Left kidney (tissue), 8 donors: ENCODE measurements at places on chromosomes 3 and 15.

DNA sequence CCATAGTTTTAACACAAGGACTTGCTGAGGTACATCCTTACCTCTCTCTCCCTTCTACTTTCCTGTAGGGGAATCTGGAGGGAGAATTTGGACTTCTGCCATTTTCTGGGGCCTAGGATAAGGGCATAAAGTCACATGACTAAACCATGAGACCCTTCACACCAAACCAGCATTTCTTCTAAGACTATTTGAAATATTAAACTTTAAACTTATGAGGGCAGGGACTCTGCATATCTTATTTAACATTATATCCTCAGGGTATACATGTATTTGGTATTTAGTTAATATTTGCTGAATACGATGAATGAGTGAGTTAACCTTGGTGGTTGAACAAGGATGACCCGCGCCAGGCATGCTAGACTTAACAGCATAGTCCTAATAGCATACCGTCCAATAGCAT lies 63.4 kb downstream of the USP13 start:
- DNase-seq, result no peak

DNA sequence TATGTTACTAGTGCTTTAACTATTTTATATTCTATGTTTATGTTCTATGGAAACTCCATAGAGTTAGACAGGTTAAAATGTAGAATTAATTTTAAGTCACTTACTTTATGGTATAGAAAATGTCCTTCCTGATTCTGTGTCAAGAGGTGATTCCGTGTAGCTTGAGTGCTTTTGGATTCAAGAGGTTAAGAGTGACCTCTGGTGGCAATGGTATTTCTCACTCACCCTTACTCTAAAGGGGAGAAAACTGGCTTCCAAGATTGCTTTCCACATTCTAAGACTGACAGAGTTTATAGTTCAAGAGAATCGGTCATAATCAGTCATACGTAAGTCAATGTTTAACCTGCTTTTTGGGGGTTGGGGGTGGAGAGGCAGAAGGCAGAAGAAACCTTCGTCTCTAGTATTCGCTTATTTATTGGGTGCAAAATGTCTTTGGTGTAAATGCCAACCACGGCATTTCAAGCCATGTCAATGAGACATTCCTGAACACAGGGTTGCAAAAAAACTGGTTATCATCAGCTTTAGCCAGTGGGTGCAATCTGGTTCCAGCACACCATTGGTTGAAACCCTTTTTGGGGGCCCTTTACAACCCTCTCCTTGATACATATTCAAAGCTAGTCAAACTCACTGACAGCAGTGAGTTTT lies 92.0 kb upstream of the VGLL3 start:
- DNase-seq, result peak; percentile 57

- no peak for DNase-seq
Measured at GRCh38 chr3:45534632-45535031, 59.9 kb upstream of the LIMD1 start.

- DNase-seq, result no peak
Measured at GRCh38 chr3:5186089-5186857, 1.2 kb upstream of the EDEM1 start.

DNA sequence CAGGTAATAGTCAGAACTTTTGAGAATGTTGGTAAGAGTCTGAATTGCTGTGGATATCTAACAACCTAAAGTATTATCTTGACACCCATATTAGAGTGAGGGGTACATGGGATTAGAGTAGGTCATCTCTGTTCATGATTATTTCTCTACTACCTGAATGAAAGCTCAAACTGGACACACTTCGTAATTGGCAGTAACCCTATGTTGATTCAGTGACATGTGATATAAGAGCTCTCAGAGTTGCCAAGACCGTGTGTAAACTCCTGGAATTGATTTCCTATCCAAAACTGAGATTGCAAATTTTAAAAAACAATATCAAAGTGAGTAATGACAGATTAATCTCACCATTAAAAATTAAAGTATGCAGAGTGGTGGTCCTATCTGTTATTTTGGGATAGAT lies 214.8 kb upstream of the ARHGEF26 start:
- no peak for DNase-seq

GRCh38 chr3:73586190-73586589 lies 38.6 kb downstream of the PDZRN3 start:
- DNase-seq, result no peak

DNA sequence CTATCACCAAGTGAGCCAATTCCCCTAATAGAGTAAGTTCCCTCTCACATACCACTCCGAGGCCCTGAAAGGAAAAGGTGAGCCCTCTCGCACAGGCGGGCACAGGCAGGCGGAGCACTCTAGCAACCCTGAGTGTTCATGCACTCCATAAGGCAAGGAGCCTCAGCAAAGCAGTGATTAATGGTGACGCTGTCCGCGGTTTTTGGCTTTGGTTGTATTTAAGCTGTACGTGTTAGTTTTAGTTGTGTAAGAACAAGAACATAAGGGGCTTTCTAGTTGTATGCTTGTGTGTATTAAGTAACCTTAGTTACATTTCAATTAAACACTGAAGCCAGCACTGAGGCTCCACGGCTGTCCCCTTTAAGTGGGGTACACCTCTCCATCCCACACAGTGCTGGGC lies 33.1 kb downstream of the KLHL25 start:
- DNase-seq, result no peak

DNA sequence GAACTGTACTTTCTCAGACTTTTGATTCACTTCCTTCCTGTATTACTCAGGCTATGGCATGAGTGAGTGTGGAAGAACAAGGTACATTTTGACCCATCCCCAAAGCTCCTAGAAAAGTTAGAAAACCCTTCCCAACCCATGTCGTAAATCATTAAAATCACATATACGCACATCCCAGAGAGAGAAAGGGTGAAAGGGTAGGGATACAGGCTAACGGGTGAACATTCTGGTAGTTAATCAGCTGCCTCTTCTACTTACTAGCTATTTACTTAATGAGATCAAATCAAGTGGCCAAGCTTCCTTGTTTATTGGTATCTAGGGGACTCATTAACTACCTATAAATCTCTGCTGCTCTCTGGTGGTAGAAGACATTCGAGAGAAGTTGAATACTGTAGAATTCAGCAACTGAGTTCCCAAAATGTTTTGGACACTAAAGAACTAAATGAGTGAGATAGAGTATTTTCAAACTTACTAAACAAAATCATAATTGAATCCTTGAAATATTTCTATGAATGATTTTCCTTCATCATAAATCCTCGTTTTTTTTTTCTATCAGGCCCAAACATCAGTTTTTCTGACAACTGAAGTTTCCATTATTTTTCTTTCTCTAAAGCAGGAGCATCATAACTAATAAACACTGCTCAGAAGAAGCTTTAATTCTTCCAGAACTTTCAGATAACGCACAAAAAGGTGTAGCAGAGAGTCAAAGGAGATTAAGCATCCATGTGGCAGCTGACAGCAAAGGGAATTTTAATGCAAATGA lies 124.2 kb downstream of the IMPG2 start:
- DNase-seq, result peak; percentile 70

DNA sequence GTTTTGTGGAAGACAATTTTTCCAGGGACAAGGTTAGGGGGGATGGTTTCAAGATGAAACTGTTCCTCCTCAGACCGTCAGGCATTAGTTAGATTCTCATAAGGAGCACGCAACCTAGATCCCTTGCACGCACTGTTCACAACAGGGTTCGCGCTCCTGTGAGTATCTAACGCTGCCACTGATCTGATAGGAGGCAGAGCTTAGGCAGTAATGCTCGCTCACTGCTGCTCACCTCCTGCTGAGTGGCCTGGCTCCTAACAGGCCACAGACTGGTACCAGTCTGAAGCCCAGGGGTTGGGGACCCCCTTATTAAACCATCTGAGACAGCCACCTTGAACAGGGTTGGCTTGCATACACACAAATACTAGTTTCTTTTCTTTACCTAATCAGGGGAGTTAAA lies 13.5 kb upstream of the IMPG2 start:
- DNase-seq, result no peak

DNA sequence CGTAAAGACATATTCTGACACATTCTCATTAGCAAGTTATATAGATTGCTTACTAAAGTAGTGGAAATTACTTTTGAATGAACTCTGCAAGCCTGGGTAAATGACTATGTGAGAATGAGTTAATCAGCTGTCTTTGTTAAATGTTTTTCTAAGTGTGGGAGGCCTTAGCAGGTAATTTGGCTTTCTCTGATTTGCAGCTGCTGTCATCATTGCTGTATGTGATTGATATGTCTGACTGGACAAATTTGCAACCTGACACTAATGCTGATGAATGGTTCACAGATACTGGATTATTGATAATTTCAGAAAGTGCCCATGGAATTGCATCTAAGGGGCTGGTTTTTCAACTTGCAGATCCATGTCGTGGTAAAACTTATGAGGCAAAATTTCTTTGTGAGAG lies 372.2 kb upstream of the SGO1 start:
- no peak for DNase-seq

DNA sequence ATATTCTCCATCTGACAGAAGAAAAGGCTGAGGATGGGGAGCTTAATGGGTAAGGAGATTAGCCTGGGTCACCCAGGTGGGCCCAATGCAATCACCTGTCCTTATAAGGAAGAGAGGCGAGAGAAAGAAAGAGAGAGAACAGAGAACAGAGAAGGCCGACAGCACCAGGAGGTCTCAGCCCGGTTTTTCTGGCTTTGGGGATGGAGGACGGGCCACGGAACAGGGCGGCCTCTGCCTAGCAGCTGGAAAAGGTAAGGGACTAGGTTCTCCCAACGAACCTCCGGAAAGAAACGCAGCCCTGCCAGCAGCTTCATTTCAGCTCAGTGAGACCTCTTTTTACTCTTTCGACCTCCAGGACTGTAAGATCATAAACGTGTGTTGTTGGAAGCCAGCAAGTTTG lies 196.0 kb upstream of the LYSMD4 start:
- no peak for DNase-seq

- DNase-seq, result no peak
Measured at GRCh38 chr15:76114561-76114960, 54.8 kb downstream of the TMEM266 start.

DNA sequence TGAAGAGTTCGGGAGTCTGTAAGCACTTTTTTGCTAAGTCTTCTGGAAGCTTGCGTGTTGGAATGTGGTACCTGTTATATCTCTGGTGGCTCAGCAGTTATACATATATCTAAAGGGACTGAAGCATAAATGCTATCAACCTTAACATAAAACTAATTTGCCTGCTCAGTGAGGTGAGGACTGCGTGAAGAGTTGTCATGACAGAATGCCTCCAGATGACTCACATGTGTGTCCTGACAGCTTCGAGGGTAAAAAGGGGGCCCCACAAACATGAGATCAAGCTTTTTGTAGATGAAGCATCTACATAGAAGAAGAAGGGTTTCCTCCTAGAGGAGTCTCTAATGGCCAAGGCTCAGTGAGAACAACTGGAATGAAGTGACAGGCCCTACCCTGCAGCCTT lies 88.8 kb upstream of the C3orf80 start:
- no peak for DNase-seq

DNA sequence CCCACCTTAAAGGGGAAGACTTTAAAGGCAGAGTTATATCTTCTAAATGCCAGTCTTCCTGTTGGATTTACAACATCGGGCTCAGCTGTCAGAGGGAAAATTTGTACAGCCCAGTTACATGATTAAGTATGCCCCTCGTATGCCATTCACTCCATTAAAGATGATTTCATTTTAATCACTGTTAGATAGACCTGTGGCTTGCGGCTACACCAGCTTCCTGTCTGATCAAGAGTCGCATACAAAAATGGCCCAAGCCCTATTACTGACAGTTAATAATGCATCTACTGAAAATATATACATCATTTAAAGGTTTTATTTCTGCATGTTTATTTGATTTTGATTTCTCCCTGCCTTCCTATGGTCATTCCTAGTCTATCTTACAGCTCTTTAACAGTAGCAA lies 7.1 kb downstream of the EIF4E3 start:
- no peak for DNase-seq

GRCh38 chr3:120831066-120831465 lies 76.9 kb upstream of the STXBP5L start:
- no peak for DNase-seq

GRCh38 chr3:59499000-59499399 lies 449.2 kb upstream of the CFAP20DC start:
- no peak for DNase-seq

- no peak for DNase-seq
Measured at GRCh38 chr15:74397239-74398068, 30.0 kb upstream of the CYP11A1 start.

- DNase-seq, result no peak
Measured at GRCh38 chr15:38930851-38931572, 366.4 kb upstream of the RASGRP1 start.

- DNase-seq, result no peak
Measured at GRCh38 chr15:65376767-65377104, 1.1 kb downstream of the IGDCC3 start.

DNA sequence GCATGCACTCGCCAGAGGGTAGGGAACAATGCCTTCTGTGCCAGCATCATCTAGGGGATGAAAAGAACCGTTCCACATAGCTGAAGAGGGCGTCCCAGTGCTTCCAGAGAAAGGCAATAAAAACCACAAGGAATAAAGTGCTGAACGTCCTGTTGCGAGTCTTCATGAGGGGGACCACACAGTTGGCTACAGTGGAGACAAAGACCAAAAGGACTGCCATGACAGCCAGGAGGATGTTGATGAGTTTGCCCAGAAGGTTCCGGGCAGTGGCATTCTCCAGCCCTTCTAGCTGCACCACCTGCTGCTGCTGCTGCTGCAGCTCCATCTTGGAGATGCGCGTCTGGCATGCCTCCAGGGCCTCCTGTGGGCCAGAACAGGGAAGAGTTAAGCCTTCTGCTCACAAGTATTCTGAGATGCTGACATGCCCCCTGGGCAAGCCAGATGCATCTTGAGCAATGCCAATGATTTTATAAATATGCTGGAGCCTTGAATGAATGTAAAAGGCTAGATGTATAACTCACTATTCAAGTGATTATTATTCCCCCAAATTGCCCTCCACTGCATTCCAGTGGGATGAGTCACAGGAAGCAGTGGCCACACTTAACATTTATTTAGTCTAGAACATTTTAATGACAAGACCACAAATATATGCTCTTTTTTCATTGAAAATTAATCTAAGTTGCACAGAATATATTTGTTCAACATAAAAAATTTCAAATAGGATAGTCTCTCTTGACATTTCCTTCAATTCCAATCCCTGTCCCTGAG lies 45.1 kb upstream of the PLXND1 start:
- no peak for DNase-seq

GRCh38 chr3:155704061-155704460 lies 40.8 kb downstream of the PLCH1 start:
- no peak for DNase-seq

DNA sequence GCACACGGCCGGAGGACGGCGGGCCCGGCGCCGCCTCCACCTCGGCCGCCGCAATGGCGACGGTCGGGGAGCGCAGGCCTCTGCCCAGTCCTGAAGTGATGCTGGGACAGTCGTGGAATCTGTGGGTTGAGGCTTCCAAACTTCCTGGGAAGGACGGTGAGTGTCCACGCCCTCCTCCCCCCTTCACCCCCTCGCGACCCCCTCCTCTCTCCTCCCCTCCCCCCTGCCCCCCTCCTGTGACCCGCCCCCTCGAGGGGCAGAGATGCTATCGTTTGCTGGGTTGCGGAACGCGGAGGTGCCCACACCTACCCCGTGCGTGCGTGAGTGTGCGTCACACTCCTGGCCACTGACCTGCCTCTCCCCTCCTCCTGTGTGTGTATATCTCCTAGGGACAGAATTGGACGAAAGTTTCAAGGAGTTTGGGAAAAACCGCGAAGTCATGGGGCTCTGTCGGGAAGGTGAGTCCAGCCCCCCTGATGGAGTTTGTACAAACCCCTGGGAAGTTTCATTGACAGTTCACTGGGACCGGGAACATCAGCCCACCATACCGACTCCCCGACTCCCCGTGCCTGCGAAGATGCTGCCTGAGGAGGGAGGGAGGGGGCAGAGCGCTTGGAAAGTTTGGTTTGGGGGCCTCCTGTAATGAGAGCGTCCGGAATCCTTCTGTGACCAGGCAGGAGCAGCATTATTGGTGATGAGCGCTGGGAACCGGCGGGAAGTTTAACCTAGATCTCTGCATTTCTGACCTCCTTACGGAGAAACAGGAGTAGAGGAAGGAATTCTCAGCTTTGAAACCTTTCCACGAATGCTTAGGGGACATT lies 795 bp upstream of the SCAANT1 start:
- peak; percentile 36 for DNase-seq
